Stomach (tissue), 19 donors: ENCODE measurements at places on chromosomes 3 and 15. TPM values are rescaled to one million over a fixed set of nuclear protein-coding genes. Genes with fewer than 3 reads are reported as not detected.

DNA sequence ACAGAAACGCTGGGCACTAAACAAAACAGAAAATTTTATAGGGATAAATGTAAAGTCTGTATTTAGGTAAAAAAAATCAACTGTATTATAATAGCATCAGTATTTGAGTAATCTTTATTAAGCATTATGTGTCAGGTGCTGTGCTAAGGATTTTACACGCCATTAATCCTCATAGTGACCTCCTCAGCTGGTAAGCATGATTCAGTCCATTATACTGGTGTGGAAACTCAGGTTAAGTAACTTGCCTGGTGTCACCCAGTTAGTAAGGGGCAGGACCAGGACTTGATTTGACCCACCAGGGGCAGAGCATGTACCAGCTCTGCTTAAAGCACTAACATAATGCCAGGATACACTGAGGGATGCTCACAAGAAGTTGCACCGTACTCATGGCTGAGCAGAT, 4.8 kb downstream of the MYO5C start:
- DNase-seq, result no peak

GRCh38 chr3:38347421-38348200, 1.0 kb downstream of the XYLB start:
- no peak for DNase-seq

NCEH1 gene
- 1.2 TPM for total RNA-seq

DNA sequence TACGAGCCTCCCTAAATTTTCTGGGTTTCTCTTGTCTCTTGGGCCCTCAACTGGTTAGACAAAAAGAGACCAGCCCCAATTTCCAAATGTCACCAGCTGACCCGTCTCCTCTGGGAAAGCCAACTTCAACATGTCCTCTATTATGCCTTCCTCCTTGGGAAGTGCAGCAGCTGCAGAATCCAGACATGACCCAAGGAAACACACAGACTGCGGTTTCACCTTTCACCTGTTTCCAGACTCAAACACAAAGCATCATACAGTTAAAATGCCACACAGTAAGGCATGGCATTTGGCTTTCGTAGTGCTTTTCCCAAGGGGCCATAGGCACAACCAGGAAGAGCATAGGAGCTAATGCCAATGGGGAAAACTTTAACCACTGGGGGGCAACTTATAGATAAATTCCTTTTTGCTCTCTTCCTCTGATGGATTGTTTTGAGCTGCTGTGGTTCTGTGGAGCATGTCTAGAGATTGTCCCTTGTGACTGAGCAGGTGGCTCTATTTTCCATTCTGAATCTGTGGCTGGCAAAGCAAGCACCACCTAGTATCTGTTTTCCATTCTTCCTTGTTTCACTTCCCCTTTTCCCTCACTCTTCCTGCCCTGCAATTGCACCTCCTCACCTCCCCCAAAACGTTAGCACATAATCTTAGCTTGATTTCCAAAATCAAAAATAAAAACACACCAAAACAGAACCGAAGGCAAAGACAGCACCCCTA, 49.3 kb downstream of the HHLA2 start:
- DNase-seq, result no peak

GRCh38 chr3:21847005-21847404, 96.0 kb upstream of the ZNF385D start:
- DNase-seq, result no peak

TRPM1 gene
- total RNA-seq, result not detected

DNA sequence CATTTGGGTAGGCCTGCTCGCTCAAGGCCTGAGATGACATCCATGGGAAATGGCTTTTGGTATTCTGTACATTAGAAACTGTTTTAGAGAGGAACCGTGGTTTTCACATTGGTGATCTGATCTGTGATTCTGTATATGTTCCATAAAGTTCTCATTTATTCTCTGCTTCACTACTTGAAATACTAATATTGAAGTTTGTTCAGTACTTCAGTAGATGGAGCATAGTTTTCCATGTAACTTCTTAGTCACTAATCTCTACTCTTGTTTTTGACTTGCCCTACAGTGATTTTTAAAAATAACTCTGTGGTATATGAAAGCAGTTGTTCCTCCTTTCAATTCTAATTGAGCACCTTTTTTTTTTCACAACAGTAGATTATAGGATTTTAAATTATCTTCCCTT, 66.5 kb downstream of the MBNL1 start:
- DNase-seq, result no peak

GPR176 gene
- total RNA-seq, result 0.29 TPM

LSAMP gene
- total RNA-seq, result 1.8 TPM

GRCh38 chr3:116256843-116257485, 188.3 kb downstream of the LSAMP start:
- DNase-seq, result no peak

ALDH1A3 gene
- total RNA-seq, result 58.9 TPM

DNA sequence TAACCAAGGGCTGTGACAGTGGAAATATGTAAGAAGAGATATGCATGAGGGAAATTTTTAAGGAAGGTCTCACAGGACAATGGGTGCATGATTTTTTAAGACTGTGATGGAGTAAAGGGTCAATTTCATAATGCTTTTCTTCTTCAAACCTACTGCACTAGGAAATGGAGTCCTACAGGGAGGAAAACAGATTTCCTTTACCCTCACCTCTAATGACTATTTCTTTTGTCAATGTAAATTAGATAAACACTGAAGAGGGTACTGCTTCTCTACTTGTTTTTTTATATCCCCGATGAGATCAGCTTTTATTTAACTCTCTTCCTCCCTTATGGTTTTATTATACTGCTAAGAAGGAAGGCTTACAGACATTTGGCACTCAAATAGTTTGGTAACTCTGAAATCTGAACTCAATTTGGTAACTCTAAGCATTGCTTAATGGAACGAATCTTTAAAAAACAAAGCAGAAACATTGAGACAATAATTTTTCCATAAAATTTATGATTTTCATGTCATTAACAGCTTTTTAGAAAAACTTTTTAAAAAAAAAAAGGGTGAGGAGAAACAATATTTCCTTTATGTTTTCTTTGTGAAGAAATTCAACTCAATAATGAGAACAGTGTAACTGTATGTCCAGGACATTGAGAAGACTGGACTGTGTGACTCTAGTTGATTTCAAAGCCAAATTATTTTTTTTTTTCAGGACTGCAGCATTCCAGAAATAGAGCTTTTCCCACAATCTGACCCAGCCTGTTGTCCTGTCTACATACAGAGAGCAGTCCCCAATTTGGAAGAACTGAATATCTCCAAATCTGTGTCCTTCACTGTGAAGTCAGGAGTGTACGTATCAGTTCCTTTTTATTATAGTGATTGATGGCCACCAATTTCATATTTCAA, 64.4 kb downstream of the CRYBG3 start:
- no peak for DNase-seq

DNA sequence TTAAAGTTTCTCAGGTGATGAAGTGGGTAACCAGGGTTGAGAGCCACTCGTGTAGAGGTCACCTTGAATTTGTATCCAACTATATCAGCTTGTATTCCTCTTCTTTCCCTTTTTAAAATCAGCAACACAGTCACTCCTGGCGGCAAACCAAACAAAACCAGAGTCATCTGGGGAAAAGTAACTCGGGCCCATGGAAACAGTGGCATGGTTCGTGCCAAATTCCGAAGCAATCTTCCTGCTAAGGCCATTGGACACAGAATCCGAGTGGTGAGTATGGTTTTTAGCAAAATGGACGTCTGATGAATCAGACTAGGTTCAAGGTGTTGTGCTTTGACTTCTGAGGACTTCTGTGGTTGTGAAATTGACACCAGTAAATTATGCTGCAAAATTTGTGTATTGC, 3.9 kb downstream of the RPL35A start:
- DNase-seq, result no peak

- DNase-seq, result no peak
These were observed 295.9 kb upstream of the UBE2E2 start for GRCh38 chr3:22907161-22907780.

UBXN7 gene
- total RNA-seq, result 25.4 TPM

GRCh38 chr3:62700357-62700756, 174.9 kb downstream of the CADPS start:
- no peak for DNase-seq

DNA sequence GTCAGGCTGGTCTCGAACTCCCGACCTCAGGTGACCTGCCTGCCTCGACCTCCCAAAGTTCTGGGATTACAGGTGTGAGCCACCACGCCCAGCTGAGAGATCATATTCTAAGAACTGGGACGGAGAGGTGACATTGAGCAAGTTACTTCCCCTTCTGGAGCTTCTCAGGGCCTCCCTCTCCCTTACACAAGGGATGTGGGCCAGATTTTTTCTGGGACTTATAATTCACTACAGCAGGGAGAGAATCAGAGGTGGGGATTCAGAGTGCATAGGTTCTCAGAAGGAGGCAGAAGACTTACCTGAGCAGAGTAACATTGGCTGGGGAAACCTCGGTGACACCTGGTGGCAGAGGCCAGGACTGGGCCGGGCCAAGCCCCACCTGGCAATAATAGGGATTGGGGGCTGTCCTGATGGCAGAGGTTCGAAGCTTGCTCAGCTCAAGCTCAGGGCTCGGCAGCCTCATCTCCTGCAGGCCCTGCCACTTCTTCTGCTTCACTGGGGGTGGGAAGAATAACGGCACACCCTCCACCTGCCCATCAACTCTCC, 6.8 kb downstream of the LTK start:
- DNase-seq, result no peak

DNA sequence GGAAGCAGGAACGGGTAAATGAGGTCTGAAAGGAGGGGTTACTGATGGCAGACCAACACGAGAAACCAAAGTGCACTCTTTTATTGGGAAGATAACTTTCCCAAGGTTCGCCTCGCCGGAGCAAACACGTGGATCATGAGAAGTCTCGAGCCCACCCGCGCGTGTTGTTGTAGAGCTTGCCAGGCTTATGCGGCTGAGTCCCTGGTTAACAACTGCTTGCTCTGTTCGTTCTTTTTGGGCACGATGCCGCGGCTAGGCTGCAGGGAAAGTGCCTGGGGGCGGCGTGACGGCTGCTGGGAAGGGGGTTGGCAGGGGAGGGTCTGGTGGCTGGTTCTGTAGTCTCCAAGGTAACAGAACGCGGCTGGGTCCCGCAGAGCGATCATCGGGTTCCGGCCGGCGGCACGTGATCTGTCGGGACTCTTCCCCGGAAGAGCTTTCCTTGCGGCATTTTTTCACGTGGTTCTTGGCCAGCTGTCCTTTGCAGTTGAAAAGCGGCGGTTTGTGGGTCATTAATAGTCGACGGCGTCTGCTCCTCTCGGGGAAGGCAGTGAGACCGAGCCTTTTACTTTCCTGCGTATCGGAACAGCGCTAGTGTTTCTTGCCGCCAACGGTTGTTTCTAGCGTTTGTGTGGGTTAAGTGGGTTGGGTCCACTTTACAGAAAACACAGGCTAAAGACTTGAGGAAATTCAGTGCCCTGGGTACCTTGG, 1.5 kb downstream of the MGA start:
- DNase-seq, result peak; percentile 70

NPHP3 gene
- 78.1 TPM for total RNA-seq

GRCh38 chr3:170804078-170804477, 65.9 kb downstream of the RPL22L1 start:
- no peak for DNase-seq

- no peak for DNase-seq
These were observed 30.9 kb downstream of the SPSB4 start for GRCh38 chr3:141082064-141082463.

DNA sequence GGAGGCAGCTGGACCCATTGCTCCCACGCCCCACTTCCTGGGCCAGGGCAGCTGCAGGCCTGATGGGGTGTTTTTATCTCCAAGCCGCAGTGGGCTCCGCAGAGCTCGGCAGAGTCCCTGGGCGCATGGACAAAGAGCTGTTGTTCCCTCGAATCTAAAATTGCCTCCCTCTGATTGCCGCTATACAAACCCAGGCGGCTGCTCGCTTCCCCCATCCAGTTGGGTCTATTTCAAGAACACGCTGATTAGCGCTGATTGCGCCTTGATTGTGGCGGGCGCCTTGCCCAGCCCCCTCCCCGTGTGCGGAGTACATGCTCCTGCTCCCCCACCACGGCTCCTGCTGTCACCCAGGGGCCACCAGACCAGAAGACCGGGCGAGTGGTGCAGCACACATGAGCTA, 43.4 kb upstream of the SLC6A1 start:
- no peak for DNase-seq

DNA sequence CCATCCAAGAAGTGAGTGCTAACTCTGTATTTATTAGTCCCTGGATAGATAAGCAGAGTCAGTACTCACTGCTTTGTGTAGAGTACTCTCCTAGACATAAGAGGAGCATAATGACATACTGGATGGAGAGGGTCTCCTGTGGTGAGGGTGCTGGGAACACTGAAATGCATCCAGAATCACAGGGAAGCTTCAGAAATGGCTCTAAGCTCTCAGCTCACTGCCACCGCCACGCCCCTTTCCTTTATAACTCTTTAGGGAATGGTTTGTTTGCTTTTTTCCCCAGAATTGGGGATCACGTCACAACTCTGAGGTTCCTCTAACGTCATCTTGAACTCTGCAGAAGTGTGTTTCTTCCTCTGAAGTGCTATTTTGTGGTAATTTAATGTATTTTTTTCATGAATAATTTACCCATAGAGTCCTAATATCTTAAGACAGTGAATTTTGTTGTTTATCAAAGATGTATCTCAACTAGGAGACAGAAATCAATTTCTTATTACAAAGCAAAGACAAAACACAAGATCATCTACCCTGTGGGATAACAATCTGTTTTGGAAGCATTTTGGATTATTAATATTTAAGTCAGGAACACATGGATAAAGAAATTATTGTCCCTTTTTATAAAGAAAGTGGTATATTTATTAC, 154.6 kb downstream of the PTPRG start:
- DNase-seq, result no peak

PAK6 gene
- total RNA-seq, result 91.9 TPM

PLSCR4 gene
- total RNA-seq, result 43.2 TPM

DCLK3 gene
- not detected for total RNA-seq

BFSP2 gene
- not detected for total RNA-seq

- no peak for DNase-seq
These were observed 27.0 kb downstream of the EPHB1 start for GRCh38 chr3:134822090-134822489.

GRCh38 chr15:83658430-83659416, 4.8 kb downstream of the ADAMTSL3 start:
- peak; percentile 43 for DNase-seq

DNA sequence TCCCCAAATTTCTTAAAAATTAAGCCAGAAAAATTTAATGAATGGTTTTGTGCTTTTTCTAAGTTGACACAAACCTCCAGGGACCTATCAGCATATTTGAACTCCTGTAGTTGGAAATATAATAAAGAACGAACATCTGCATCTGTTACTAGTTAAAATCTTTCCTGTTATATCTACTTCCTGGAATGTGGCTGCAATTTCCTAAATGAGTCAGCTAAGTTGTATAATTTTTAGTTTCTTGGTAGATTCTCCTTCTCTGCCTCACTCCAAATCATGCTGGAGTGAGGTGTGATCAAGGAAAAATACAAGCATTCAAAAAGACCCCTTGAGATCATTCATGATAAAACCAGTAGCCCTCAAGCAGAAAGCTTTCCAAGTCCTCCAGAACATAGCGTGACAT, 106.2 kb upstream of the MCTP2 start:
- DNase-seq, result peak; percentile 14

DNA sequence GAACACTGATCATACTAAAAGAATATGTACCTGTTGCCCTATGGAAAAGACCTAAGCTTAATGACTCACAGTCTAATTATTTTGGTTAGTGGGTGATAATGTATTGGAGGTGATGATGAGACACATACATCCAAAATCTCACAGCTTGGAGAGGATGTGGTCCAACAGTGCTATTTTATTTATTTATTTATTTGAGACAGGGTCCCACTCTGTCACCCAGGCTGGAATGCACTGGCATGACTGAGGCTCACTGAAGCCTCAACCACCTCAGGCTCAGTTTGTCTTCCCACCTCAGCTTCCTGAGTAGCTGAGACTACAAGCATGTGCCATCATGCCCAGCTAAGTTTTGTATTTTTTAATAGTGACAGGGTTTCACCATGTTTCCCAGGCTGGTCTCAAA, 35.0 kb downstream of the LPP start:
- DNase-seq, result no peak

GPR27 gene
- total RNA-seq, result 5.1 TPM
